Stimulated activated CD8-positive, alpha-beta memory T cell treated with anti-CD3 and anti-CD28 coated beads, Interleukin-7, amount 100 ng/mL, for 1 hour (primary cell): ENCODE measurements at places on chromosomes 11 and 22.
A peak's percentile ranks its signal among the peaks of the same experiment; 100 is the strongest.

DNA sequence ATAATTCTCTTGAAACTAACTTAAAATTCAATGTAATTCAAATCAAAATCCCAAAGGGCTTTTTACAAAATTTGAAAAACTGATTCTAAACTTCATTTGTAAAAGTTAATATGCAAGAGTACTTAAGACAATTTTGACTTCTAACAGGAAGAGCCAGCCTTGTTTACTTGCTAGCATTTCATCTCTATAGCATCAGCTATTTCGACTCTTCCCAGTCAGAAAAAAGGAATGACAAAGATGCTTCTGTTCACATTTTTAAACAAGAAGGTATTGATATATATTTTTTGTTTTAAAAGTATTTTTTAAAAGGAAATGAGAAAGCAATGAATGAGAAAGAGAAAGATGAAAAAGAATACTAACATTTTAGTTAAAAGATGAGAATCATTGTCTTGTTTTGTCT lies 16.4 kb downstream of the SLN start:
- DNase-seq = no peak

DNA sequence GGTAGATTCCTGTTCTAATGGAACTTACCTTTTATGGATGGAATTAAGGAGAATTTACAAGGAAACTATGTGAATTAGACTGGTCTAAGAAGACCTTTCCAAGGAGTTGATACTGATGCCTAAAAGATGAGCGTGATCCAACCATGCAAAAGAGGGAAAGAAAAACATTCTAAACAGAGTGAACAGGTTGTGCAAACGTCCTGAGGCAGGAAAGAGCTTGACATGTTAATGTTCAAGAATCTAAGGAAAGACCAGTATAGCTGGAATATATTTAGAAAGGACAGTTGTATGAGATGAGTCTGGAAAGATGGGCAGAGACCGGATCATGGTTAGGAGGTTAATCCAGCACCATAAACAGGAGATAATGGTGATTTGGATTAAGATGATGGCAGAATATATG lies 1.3 kb downstream of the DDIAS start:
- no peak for DNase-seq

GRCh38 chr22:29205594-29206371 lies at the start of gene EMID1:
Gene EMID1, plus strand, starts transcription at chr22:29205896. Its CDS starts 143 bp downstream, at chr22:29206039.
- DNase-seq = no peak

GRCh38 chr11:122779047-122779629 lies 59.2 kb upstream of the CRTAM start:
- no peak for DNase-seq

- no peak for DNase-seq
Observed at GRCh38 chr11:2127482-2128129, 11.6 kb downstream of the IGF2 start.

DNA sequence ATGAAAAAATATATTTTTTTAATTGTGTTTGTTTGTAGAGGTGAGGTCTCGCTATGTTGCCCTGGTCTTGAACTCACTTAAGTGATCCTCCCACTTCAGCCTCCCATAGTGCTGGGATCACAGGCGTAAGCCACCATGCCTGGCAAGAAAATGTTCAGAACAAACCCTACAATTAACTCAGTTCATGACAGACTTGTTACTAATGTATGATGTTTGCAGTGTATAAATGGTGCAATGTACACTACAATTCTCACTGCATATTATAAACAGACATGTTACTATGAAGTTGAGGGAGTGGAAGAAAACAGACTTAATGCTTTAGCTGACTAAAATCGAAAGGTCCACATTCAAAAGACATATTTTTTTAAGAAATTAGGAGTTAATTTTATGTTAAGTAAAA lies 59.0 kb downstream of the SIK3 start:
- DNase-seq = no peak

GRCh38 chr11:95780544-95780943 lies 9.0 kb downstream of the FAM76B start:
- no peak for DNase-seq

GRCh38 chr11:10786451-10786850 lies 22.3 kb downstream of the EIF4G2 start:
- no peak for DNase-seq

DNA sequence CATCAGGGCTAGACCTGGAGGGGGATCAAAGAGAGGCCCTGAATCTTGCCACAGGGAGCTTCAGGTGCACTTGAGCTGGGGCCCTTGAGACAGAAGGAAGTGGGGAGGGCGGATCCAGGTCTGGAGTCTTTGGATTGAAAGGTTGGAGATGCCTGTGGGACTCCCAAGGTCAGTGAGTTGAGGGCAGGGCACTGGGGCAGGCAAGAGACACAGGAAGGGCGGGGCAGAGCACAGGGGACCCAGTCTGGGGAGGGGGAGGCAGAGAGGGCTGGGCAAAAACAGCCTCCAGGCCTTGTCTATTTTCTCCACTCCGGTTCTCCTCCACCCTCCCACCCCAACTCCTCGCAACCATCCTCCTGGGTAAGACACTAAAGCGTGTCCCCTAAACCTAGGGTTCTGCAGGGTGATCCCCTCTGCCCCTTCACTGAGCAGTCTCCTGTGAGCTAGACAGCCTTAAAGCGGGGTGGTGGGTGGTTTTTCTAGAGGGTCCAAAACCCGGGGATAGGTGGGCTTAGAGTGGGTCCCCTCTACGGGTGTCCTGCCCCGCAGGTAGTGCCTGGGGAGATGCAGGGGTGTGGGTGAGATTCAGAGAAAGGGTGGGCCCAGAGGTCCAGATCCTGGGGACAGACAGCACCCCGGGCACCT lies 38.6 kb upstream of the CELSR1 start:
- DNase-seq = no peak

- DNase-seq = peak; percentile 14
Observed at GRCh38 chr11:7665473-7666291, 7.6 kb downstream of the CYB5R2 start.

DNA sequence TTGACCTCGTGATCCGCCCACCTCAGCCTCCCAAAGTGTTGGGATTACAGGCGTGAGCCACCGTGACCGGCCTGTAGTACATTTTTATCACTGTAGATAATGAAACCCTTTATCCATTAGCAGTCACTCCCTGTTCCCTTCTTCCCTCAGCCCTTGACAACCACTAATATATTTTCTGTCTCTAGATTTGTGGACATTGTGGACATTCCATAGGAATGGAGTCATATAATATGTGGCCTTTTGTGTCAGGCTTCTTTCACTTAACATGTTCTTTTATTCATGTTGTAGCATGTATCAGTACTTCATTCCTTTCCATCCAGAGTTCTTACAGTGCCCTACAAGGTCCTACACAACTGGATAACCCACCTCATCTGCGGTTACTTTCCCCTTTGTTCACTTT lies 30.5 kb downstream of the RRM1 start:
- no peak for DNase-seq

- DNase-seq = no peak
Observed at GRCh38 chr11:70604221-70604620, 205.9 kb downstream of the CTTN start.

GRCh38 chr11:134661660-134662059 lies 249.6 kb upstream of the B3GAT1 start:
- DNase-seq = no peak

GRCh38 chr11:2742611-2743426 lies 43.0 kb upstream of the KCNQ1OT1 start:
- DNase-seq = no peak
